ENCODE measurements at places on chromosomes 7 and 10.
A peak's percentile ranks its signal among the peaks of the same experiment; 100 is the strongest.

DNA sequence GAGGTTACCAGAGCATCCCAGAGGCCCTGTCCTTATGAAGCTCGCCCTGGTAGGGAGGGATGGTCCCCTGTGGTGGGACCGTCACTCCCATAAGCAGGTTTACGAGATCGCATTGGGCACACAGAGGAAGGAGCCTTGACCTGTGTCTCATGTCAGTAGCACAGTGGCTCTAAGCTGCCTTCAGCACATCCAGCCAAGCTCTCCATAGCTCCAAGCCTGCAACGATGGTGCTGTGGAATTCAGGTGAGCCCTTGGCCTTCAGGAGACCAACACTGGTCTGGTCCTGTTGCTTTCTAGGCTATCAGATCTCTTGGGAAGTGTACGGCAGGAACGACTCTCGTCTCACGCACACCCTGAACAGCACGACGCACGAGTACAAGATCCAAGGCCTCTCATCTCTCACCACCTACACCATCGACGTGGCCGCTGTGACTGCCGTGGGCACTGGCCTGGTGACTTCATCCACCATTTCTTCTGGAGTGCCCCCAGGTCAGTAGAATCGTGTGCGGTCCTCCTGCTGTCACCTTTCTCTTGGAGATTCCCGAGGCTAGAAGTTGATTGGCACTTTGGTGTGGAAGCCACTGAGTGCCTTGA is 605.3 kb upstream of the FOXK1 start:
- DNase-seq, result no peak

GRCh38 chr7:150980663-150981062 is 2.5 kb upstream of the KCNH2 start:
- no peak for DNase-seq

DNA sequence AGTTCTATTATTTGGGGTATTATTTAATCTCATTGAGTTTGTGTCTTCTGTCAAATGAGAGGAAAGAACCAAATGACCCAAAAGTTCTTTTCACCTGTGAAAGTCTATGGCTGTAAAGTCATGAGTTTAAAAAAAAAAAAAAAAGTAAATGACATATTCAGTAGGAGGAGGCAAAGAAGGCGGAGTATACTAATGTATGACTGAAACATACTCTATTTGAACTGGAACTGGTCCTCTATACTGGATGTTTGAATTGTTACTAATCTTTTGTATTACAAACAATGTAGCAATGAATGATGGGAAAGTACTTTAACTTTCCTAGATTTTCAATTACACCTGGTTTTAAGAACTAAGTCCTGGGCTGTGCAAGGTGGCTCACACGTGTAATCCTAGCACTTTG is 24.9 kb upstream of the GSAP start:
- DNase-seq, result no peak

- DNase-seq, result peak; percentile 11
These were observed 64.4 kb upstream of the AHR start for GRCh38 chr7:17234030-17234397.

DNA sequence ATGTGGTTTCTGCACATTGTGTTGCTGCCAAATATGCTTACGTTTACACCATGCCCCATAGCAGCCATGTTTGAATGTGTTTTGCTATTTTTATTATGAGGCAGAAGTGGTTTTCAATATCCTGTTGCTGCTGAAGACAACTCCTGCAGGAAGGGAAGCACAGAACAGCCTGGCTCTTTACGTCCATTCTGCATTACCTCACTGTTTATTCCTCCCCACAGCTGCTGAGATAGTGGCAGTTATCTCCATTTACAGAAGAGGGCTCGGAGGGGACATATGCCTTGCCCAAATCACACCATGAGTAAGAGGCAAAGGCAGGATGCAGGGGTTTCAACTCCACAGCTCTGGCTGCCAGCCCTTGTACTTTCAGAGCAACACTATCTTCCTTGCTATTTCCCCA is 35.3 kb downstream of the PLPP4 start:
- DNase-seq, result no peak
